ENCODE measurements at places on chromosomes 2 and 18. TPM values are rescaled to one million over a fixed set of nuclear protein-coding genes. Genes with fewer than 3 reads are reported as not detected.

DNA sequence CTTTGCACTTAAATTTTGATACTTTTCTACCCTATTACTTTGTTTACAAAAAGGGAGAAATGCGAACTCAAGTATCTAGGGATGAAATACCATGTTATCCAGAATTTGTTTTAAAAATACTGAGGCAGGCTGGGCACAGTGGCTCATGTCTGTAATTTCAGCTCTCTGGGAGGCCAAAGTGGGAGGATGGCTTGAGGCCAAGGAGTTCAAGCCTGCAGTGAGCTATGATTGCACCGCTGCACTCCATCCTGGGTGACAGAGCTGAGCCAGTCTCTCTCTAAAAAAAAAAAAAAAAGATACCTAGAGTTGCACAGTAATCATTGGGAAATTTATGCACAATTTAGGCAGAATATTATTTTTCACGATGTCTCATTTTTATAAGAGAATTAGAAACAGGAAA, 12.4 kb upstream of the VAPA start:
- no peak for DNase-seq

GRCh38 chr2:133424876-133425275, 143.4 kb downstream of the NCKAP5 start:
- DNase-seq: no peak

DNA sequence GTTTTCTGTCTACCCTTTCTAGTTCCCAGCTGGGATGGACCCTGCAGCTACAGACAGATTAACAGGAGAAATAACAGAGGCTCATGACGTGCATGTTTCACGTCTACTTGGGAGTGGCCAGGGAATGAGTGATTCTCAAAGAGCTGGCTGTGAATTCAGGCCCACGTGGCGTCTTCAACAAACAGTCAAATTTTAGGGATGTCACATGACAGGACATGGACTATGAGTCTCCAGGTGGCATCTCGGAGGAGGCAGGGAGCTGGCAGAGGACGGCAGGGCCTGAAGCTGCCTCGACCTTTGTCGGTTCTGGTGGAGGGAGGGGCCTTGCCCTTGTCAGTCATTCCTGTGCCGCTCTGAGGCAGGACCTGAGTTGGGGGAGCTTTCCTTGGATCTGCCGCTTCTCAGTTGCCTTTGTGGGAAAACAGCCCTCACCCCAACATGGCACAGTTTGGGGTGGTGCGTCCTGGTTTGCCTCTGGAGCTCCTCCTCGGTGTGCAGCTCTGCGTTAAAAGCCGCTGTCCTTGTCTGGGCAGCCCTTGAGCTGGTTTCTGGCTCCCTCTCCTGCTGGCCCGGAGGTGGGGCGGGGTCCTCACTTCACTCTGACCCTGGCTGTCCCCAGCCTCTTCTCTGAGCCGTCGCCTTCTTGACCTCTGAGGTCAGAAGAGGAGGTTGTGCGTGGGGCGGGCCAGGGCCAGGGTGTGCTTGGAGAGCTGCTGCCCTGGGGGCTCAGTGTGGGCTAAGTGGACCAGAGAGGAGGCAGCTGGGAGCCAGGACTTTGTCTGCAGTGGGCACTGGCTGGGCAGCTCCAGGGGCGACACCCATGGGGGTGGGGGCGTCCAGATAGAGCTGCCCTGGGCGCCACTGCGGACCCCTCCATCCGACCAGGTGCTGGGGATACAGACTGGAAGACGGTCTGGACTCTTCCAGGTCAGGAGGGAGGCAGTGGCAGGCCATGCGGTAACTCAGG, 12.1 kb upstream of the GAL3ST2 start:
- peak; percentile 43 for DNase-seq

DNA sequence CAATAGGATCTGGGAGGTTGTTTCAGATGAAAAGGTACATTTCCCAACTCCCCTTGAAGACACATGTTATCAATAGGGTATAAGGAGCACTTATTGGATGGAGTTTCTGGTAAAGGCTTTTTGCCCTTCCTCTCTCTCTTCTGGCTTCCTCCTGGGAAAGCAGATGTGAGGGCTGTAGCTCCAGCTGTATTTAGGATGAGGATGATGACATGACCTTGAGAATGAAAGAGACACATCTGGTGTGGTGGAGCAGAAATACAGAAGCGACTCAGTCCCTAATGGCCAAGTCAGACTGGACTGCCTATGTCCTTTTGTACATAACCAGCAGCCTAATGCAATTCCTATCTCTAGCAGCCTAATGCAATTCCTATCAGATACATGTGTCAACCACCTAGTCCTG, 100.9 kb upstream of the NXPH2 start:
- DNase-seq: no peak

The TTR gene
- 0.23 TPM for polyA plus RNA-seq

DNA sequence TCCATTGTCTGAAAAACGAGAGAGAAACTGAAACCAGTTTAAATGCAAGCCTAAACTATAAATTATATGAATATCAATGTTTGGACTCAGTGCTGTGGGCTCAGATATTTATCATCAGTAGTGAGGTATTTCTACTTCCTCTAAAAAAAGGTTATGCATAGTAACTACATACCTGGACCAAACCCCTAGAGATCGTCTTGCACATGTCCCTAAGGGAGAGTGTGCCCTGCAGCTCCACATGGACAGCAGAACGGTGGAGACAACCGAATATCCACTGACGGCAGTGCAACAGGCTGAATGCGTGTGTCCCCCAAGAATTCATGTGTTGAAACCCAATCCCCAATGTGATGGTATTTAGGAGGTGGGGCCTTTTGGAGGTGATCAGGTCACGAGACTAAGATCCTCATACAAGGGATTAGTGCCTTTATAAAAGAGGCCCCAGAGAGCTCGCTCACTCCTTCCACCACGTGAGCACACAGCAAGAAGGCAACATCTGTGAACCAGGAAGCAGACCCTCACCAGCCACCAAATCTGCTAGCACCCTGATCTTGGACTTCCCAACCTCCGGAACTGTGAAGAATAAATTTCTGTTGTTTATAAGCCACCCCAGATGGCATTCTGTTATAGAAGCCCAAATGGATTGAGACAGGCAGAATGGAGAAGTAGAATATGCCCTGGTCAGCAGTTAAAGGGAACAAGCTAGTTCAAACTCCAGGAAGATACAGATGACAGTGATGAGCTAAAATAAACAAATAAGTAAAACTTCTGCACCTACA, 208.4 kb downstream of the ANAPC1 start:
- no peak for DNase-seq

The ESCO1 gene
- 28.7 TPM for polyA plus RNA-seq
